NCI-H187 (cell line): ENCODE measurements at places on chromosomes 12 and 14.
A peak's percentile ranks its signal among the peaks of the same experiment; 100 is the strongest.

DNA sequence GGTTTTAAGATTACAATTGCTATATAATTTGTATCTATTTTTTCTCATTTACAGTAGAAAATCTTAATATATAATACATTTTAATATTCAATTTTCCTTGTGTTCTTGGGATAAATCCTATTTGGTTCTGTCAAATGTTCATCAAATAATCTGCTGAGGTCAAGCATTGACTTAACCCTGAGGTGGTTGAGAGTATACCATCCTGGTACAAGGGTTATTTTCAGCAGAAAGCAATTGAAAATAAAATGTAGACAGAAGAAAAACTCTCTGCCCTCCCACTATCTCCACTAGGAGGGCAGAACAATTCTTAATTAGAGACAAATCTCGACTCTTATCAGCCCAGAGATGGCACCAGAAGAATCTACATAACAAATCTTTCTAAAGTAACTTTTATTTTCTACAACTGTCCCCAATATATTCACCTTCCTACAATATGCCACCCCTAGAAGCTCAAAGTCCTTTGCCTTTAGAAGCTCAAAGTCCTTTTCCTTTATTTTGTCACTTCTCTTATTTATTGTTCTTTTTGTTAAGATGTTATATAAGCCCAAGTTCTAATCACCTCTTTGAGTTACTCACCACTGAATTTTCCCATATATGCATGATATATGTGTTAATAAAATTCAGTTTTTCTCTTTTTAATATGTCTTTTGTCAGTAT, 57.9 kb upstream of the ERGIC2 start:
- DNase-seq: no peak

DNA sequence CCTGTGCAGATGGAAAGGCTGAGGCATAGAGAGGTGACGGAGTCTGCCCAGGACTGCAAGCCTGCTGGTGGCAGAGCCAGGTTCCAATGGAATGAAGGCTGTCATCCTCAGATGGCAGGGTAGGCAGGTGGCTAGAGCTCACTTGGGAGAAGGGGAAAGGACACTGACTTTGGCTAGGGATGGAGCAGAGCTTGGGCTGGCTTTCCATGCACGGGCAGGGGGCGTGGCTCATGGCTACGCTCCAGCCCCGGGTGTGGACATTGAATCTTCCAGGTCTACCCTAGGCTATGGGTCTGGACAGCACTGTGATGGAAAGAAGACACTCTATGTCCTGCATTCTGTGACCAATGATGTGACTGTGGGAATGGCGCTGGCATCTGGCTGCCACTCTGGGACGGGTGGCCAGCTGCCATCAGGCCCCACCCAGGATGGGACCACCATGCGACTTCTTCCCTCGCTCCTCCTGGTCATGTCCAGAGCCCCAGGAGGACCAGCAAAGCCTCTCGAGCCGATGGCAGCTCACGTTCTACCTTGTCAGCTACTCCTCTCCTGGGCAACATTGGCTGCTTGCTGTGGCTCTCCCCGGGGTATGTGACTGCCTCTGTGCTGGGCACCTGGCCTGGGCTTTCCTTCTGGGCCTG, 398.7 kb downstream of the TMEM121 start:
- DNase-seq: no peak

DNA sequence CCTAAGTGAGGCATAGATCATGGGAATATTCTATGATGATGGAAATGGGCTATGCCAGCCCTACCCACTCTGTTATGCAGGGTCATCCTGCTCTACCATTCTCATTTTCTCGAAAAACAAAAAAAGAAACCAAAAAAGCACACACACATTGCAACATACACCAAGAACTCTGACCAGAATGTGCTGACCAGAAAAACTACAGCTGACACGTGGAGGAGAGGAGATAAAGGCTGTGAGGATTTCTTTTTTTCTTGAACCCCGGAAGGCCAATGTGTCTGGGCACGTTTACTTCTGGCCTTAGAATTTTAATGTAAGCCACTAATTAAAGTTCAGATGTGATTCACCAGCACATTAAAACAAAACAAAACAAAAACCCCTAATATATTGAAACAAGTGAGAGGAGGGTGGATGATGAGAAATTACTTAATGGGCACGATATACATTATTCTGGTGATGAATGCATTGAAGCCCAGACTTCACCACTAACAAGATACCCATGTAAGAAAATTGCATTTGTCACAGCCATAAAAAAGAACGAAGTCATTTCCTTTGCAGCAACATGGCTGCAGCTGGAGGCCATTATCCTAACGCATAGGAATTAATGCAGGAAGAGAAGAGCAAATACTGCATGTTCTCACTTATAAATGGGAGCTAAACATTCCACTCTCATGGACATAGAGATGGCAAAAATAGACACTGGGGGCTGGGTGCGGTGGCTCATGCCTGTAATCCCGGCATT, 66.3 kb upstream of the PLEKHG3 start:
- DNase-seq: no peak

DNA sequence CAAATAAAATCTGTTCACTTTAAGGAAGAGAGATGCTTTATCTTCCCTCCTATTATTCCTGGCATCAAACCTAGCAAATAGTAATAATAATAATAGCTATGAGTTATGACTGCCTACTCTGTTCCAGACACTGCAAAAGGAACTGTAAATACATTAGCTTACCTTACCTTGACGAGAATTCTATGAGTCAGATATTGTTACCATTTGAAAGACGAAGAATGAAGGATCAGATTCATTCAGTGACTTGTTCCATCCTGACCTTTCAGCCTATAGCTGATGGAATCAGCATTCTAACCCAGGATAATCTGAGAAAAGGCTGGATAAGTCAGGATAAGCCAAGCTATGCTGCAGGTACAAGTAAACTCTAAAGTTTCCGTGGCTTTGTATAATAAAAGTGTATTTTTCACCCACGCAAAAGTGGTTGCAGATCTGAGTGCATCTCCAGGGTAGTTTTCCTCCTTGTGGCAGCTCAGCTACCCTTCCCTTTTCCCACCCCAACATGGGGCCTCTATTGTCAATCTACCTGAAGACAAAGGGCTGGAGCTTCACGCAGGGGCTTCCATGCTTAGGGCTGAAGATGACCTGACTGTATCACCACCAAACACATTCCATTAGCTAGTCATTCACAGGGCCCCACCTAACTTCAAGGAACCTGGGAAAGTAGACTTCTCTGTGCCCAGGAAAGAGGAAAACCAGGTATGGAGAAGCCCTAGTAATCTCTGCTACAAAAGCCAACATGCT, 57.2 kb upstream of the CCND2 start:
- DNase-seq: no peak

GRCh38 chr14:104800771-104801519, at the start of gene ZBTB42:
Gene ZBTB42, plus strand, starts transcription at chr14:104801101. Its CDS starts 97 bp downstream, at chr14:104801198.
- no peak for DNase-seq

DNA sequence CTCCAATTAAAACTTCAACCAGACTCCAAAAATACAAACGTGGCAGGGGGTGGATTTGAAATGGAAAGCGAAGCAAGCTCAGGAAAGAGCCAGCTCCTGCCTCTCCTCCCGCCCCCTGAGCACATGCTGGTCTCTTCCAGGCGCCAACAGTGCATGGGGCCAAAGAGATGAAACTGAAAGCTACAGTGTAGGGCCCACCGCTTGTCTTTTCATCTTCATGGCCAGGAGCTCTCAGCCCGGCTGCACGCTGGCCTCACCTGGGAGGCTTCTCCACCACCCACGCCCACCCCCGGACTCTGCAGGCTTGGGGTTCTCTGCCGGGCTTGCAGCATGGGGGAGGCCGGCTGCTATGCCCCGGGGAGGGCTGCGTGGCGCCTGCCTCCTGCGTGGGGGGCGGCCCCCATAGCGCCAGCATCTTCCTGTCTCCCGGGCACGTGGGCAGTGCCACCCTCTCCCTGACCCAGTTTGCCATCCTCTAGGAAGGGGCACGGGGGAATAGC, 2.0 kb downstream of the RIMBP2 start:
- peak; percentile 29 for DNase-seq

DNA sequence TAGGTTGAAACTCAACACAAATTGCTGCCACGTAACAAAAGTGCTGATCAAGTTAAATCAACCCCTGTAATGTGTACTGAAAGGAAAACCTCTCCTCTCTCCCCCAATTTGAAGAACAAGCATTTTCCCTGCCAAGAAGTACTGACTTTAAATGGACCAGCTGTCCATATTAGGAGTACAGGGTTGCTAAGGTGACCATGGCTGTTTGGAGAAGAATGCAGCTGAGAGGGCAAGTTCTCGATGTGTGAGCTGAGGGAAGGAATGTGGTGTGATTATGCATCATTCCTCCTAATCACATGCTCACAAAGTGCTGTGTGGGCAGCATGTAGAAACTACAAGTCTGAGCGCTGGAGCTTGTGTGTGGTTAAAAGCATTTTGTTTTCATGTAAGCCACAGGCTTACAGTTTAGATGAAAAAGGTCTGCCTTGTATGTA, 50.9 kb upstream of the CCT2 start:
- DNase-seq: no peak

GRCh38 chr14:51308866-51309265, 68.8 kb downstream of the TMX1 start:
- no peak for DNase-seq

- no peak for DNase-seq
Observed at GRCh38 chr14:33098016-33098415, 159.3 kb downstream of the NPAS3 start.

- no peak for DNase-seq
Observed at GRCh38 chr12:65968359-65968758, 144.1 kb downstream of the HMGA2 start.

DNA sequence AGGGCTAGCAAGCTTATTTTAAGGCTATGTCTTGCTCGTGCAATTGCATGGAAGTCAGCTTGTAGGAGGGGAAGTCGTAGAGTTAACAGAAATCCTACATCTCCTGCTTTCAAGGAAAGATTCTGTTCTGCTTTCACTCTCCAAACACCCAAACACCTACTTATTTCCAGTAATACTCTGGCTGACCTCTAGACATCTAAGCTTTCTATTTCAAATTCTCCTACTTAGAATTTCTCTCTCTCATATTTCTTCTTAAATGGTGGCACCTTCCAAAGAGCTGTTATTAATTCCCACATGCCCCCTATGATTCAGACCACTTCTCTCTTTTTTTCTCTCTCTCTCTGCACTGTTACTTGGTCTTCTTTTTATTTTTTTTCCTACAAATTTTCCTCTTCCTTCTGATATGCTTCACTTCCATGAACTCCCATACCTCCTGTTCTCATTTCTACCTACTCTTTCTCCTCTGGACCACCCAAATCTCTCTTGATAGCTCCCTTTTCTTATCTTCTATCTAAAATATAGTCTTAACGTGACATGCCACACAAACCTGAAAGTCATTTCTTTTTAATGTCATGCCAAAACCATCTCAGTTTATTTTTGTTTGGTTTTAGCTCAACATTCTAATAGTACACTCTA, 90.8 kb downstream of the RPS6KA5 start:
- no peak for DNase-seq

DNA sequence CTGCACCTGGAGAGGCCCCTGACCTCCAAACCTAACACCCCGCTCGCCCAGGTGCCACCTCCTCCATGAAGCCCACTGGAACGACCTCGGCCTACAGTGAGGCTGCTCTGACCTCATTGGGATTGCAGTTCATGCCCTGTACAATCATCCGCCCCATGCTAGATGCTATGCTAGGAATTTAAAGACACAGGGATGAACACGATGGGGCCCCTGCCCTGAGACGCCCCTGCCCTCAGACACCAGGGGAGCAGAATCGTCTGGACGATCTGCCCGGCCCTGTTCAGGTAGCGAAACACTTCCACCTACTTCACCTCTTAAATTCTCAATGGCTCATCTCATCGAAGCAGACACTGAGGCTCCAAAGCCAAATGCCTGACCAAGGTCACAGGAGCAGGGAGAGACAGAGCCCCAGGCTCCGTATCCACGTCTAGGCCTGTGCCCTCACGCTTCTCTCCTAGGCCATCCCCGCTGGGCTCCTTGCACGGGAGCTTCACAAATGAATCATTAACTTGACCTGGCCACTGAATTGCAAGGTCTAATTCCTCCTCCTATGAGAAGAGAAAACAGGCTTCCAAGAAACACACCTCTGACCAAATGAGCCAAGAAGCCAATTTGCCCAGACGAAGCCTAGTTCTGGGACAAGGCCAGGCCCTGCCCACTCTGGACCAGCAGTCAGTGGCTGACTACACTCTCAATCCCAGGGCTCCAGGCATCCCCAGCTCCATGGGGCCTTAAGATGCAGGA, 35.2 kb downstream of the SCARB1 start:
- DNase-seq: no peak

DNA sequence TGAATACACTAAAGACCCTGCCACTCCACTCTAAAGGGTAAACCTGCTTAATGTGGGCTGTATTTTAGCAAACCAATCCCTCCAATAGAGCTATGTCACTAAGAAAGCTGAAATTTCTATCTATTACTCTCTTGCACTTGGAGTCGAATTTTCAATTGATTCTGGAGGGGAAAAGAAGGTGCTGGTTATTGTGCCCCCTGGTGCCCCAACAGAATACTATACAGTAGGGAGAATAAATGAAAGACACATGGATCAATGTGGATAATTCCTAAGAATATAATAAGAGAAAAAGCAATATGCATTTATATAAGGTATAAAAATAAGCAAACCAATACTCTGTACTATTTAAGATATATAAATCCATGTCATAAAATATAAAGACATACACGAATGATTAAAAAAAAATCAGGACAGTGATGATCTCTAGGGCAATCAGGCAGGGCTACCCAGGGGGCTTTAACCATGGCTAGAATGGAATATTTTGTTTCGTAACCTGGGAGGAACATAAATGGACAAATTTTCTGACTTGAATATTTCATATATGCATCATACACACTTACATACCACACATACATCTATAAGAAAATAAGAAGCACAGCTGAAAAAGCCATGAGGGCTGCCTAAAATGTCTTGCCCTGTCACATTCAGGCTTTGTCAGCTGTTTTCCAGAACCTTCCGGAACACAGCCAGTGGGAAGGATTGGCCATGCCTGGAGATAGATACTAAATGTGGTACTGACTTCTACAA, 54.4 kb downstream of the EFCAB11 start:
- no peak for DNase-seq

- no peak for DNase-seq
Observed at GRCh38 chr14:103861413-103862392, 14.3 kb upstream of the PPP1R13B start.

- DNase-seq: no peak
Observed at GRCh38 chr12:51661199-51661598, 70.2 kb downstream of the SCN8A start.

DNA sequence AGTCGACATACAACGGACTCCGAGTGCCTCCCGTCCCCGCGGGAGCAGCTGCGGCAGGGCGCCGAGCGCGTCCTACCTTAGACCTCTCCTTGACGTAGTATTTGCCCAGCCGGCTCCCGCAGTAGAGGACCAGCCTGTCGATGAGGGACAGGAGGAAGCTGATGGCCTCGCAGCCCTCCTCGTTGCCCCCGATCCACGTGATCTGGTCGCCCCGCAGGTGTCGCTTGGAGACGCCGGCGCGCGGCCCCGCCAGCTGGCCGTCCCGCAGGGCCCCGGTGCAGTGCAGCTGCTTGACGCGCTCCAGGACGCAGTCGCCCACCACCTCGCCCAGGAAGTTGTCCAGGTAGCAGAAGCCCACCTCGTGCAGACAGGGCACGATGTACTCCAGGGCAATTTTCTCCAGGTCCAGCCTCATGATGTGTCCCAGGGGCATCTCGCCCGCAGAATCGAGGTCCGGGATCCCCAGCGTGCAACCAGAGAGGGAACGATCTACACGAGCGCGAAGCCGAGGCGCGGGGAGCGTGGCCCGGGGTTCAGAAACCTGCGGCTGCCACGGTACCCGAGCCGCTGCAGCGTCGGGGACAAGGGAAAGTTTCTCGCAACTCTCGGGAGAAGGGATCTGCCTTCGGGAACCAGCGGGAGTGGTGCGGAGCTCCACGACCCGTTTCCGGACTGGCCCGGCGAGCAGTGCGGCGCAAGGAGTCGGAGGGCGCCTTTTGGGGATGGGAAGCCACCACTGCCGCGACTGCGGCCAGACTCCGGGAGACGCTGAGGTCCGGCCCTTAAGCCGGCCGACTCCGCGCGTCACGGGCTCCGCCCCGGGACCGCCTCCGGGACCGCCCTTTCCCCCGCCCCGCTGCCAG, at the start of gene EGLN3:
TSS of gene EGLN3 (minus strand) at position 755 of the 863 bp plus-strand sequence. CDS start at position 433, 322 bp downstream.
- DNase-seq: peak; percentile 79
